ENCODE measurements at places on chromosomes 7 and 10.

DNA sequence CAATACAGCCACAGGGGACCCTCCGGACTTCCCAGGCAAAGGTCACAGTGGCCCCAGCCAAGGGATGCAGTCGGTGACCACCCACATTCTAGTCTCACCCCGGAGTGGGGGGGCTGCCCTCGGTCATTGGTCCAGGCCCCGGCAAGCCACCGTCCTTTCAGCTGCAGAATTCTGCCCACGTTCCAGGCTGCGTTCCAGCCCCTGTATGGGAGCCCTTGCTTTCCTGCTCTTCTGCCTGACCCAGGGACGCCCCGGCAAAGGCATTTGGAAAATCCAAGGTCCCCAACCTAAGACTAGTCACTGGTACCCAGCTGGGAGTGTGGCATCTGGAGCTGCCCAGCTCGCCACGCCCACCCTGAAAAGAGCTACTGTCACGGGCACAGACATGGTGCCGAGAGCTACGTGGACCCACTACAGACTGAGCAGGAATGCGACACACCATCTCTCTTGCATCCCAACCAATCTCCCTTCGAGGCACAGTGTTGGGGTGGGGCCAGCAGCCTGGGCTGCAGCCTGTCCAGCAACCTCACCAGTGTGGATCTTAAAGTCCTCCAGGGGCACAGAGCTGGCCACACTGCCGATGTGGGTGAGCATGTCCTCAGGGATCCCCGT is 18.6 kb downstream of the OGDHL start:
- no peak for DNase-seq

DNA sequence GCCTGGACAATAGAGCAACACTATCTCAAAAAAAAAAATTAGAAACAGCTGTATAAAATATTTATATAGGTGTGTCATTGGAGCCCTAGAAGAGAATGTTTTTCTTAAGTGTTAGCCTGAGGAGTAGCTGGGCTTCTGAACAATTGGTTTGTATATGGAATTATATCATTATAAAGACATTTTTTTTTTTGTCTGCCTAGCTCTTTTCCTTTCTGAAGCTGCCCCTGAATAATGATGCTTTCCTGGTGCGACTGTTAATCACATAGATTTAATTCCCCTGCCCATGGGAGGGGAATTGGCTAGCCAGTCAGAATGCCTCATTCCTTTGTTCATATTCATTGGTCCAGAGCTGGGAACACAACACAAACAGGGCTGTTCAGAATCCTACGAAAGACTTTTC is 13.9 kb upstream of the ABCC2 start:
- no peak for DNase-seq

GRCh38 chr7:110095372-110096052 is 995.4 kb upstream of the LRRN3 start:
- DNase-seq: no peak

DNA sequence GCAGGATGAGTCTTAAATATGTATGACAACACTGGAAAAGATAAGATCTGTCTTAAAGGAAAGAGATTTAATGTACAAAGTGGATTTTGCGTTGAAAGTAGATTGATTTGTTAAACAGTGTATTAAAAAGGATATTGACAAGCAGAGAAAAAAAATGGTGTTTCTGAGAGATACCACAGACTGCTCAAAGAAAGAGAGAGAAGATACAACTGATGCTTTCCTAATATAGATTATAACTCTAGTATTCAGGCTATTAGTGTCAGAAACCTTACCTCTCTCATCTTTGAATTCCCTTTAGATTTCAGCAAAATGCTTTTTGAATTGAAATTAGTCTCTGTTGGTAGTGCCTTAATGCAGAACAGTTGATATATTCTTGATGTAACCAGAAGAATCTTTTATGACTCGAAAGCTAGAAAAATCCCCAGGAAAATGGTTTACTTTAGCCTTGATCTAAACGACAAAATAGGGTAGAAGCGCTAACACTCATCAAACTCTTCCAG is 550.7 kb downstream of the INHBA start:
- no peak for DNase-seq

- no peak for DNase-seq
Measured at GRCh38 chr7:70681469-70682350, 450.2 kb upstream of the GALNT17 start.

GRCh38 chr7:110839866-110840265 is 251.1 kb upstream of the LRRN3 start:
- peak; percentile 1 for DNase-seq

- no peak for DNase-seq
Measured at GRCh38 chr7:2807845-2808772, 36.0 kb downstream of the GNA12 start.

- no peak for DNase-seq
Measured at GRCh38 chr10:87585565-87586514, 73.8 kb upstream of the PAPSS2 start.

DNA sequence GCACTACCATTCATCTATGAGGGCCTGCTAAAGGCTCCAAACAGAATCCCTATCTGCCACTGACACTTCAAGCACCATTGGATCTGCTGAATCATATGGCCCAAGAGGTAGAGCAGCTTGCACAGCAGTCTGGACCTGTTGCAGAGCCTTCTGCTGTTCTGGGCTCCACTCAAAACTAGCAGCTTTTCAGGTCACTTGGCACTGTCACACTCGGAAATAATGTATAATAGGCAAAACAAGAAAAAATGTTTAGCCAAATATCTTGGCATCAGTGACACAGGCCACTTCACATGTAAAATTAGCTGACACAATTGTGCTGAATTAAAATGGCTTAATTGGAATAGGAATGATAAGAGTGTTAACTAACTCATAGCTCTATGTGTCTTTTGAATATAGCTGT is 1182.9 kb upstream of the LRRTM3 start:
- DNase-seq: no peak

DNA sequence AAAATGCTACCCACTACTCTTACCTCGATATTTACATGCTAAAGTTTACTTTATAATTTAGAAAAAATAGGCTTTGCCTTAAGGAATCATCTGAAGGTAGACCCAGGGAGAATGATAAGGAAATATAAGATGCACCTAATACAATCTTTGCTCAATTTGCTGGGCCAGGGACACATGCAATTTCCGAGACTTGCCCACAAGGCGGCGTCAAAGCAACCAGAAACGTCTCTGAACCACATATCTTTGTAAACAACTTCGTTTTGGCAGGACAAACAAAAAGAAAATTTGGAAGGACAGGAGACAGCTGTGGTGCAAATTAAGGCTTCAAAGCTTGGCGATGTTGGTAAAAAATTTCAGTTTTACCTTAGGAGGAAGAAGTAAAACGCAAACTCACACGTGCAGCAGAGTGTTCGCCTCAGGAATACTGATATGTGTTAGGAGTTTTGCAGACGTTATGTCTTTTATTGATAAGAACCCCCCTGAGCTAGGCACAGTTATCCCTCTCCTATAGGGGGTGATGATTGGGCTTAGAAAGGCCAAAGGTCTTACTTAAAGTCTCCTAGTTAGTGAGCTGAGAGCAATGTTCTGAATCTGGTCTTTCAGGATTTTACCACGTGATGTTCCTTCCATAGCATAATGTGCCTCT is 134.3 kb downstream of the PRKCQ start:
- DNase-seq: no peak

GRCh38 chr10:102451105-102451969 is at the start of gene C10orf95:
TSS of gene C10orf95 (minus strand) at chr10:102451543. CDS start at chr10:102451093, 450 bp downstream.
- DNase-seq: peak; percentile 19

Data from HL-60 (cell line).